ENCODE measurements at places on chromosomes 4 and X. TPM values are rescaled to one million over a fixed set of nuclear protein-coding genes. Genes with fewer than 3 reads are reported as not detected.

- DNase-seq, result no peak
Measured at GRCh38 chrX:72576141-72576894, 3.7 kb upstream of the HDAC8 start.

DNA sequence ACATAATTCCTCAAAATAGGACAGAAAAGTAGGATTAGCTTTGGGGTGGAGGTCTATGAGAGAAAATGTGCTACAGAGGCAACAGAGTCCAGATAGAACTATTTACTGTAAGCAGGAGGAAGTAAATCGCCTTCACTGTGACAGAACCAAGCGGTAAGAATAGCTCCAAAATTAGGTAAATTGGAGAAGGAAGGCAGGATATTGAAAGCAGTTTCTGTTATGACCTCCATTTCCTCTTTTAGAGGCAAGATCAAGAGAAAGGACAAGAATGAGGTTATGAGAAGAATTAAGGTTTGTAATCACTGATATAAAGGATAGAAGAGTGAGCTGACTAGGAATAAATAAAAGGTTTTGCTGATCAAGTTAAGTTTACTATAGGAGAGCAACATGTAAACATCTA, 44.1 kb upstream of the NEUROG2 start:
- DNase-seq, result no peak

GRCh38 chr4:180314972-180315371, 1928.2 kb upstream of the TENM3 start:
- no peak for DNase-seq

YY2 gene
- 1.8 TPM for polyA plus RNA-seq

PIR gene
- 3.2 TPM for polyA plus RNA-seq

TRIM2 gene
- polyA plus RNA-seq, result 18.7 TPM
